Small intestine (tissue), 16 donors: ENCODE measurements at places on chromosomes 16 and 17. TPM values are rescaled to one million over a fixed set of nuclear protein-coding genes. Genes with fewer than 3 reads are reported as not detected.

- DNase-seq: no peak
Measured at GRCh38 chr16:66590322-66590721, 11.1 kb downstream of the CMTM2 start.

GRCh38 chr17:70405492-70406220 is 236.3 kb downstream of the KCNJ2 start:
- DNase-seq: no peak

GRCh38 chr17:10149573-10150399 is 48.6 kb downstream of the GAS7 start:
- DNase-seq: peak; percentile 41

DNA sequence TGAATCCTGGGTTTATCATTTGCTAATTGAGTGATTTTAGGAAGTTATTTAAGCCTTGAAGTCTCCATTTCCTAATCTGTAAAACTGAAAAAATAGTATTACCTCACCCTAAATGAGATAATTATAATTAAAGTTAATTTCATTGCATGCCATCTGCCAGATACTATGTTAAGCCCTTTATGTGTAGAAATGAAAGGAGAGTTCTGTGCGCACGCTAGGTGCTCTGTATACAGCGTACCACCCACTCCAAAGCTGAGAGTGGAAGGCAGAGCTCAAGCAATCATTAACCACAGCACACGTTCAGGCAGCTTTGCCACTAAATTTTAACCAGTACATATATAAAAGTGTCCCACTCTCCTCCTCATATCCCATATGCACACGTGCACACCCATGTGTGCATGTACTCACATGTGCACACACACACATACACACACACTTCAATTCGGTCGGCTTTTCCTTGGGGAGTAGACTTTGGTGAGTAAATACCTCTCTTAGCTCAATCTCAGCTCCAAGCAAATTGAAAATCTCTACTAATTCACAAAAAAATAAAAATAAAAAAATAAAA is 204.8 kb downstream of the GRIN2A start:
- no peak for DNase-seq

DNA sequence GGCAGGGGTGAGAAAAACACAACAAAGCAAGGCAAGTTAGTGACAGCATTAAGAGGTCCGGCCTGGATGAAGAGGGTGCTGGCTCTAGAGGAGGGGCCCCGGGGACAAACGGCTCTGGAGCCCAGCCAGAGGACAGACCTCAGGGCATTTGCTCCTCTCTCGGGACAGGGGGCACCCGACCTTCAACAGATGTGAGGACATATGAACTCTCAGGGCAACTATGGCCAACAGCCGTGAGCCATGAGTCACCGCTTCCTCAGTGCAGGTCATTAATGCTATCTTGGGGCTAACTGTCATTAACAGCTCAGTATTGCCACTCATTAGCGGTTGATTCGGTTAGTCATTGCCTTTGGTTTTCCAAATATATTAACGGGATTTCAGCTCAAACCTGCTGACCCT is 9.7 kb upstream of the ARL5C start:
- DNase-seq: no peak

PRR15L gene
- 388 TPM for polyA plus RNA-seq

PROCA1 gene
- 2.3 TPM for polyA plus RNA-seq

ENO3 gene
- 10.7 TPM for polyA plus RNA-seq

BCKDK gene
- polyA plus RNA-seq: 30.5 TPM

SLC16A6 gene
- 0.18 TPM for polyA plus RNA-seq

ST6GALNAC1 gene
- 79.2 TPM for polyA plus RNA-seq
